ENCODE measurements at places on chromosomes 2 and 18. TPM values are rescaled to one million over a fixed set of nuclear protein-coding genes. Genes with fewer than 3 reads are reported as not detected.

Gene CRYGD
- not detected for total RNA-seq

Gene SLC25A12
- total RNA-seq: 19.9 TPM

Gene RABL2A
- total RNA-seq: 15.4 TPM

Gene TTC21B
- total RNA-seq: 17.2 TPM

Gene SLC9A2
- total RNA-seq: 67.1 TPM

Gene ABCG5
- total RNA-seq: not detected

Gene NCKAP5
- total RNA-seq: 6.3 TPM

Gene TMSB10
- 1,605 TPM for total RNA-seq

Gene TNFAIP6
- total RNA-seq: 2.3 TPM

Gene HS6ST1
- total RNA-seq: 30.8 TPM

Gene CXCR1
- 0.13 TPM for total RNA-seq

Gene POTEI
- total RNA-seq: not detected

Gene ATP8B1
- 175 TPM for total RNA-seq

Gene IL1R1
- 40.1 TPM for total RNA-seq

Gene TMEM200C
- 2.1 TPM for total RNA-seq

Gene POMC
- total RNA-seq: 1.8 TPM

Gene PRKAG3
- not detected for total RNA-seq

Gene BMP10
- not detected for total RNA-seq

Gene PIEZO2
- total RNA-seq: 18.9 TPM

Gene MLPH
- 121 TPM for total RNA-seq

Gene C2orf66
- not detected for total RNA-seq

Gene SGPP2
- 75.2 TPM for total RNA-seq

Gene DSC2
- 222 TPM for total RNA-seq

Gene GATA6
- 43.3 TPM for total RNA-seq

Gene PPP1R7
- total RNA-seq: 61.9 TPM

Gene DCDC2C
- not detected for total RNA-seq

Gene CHAC2
- 4.7 TPM for total RNA-seq

Gene MTERF4
- total RNA-seq: 41.7 TPM

Gene LYG1
- not detected for total RNA-seq

Gene ACOXL
- total RNA-seq: 0.51 TPM

Gene RTP5
- total RNA-seq: not detected

Gene NEU2
- not detected for total RNA-seq

Gene EGR4
- total RNA-seq: not detected

Gene ERBB4
- total RNA-seq: not detected

Gene CRYGC
- not detected for total RNA-seq

Gene ADAM23
- 1.4 TPM for total RNA-seq

Gene TMEM17
- total RNA-seq: 1.2 TPM

Gene CYP27C1
- 0.82 TPM for total RNA-seq

Gene LIPG
- total RNA-seq: 13.8 TPM

Gene SLC4A5
- total RNA-seq: 2.1 TPM

Gene PSMA8
- total RNA-seq: not detected

Gene ZNF512
- total RNA-seq: 37.8 TPM

Gene TLX2
- 1.6 TPM for total RNA-seq

Gene SPP2
- total RNA-seq: not detected

Gene TTN
- 1.3 TPM for total RNA-seq

Gene NDUFB3
- 100 TPM for total RNA-seq

Gene IL1RN
- total RNA-seq: 0.17 TPM

Gene NEURL3
- total RNA-seq: 2.1 TPM

Gene BBS5
- 2.7 TPM for total RNA-seq

Gene RAB1A
- 151 TPM for total RNA-seq

Gene CCDC74B
- total RNA-seq: 1.6 TPM

Gene RAD51AP2
- total RNA-seq: not detected

Gene GREB1L
- 0.26 TPM for total RNA-seq

Gene CHST10
- total RNA-seq: 0.78 TPM

Gene TMEM163
- 0.41 TPM for total RNA-seq

Gene SCTR
- total RNA-seq: 0.25 TPM
